Bladder microvascular endothelial cell (primary cell): ENCODE measurements at places on chromosomes 2 and 18. TPM values are rescaled to one million over a fixed set of nuclear protein-coding genes. Genes with fewer than 3 reads are reported as not detected.

PROM2 gene
- 0.44 TPM in 1 of 2 replicates, not detected in the other for total RNA-seq

ASTL gene
- not detected in 2 replicates for total RNA-seq

DCAF17 gene
- total RNA-seq, result 8.9 and 23.2 TPM in 2 replicates

FAM237A gene
- not detected in 2 replicates for total RNA-seq

CENPO gene
- 13.9 and 16.7 TPM in 2 replicates for total RNA-seq

REL gene
- total RNA-seq, result 5.7 and 35.9 TPM in 2 replicates

OTOS gene
- total RNA-seq, result not detected in 2 replicates

KCNE4 gene
- total RNA-seq, result 0.31 and 0.65 TPM in 2 replicates

OTX1 gene
- not detected in 2 replicates for total RNA-seq

KCNIP3 gene
- total RNA-seq, result under 0.01 and 0.06 TPM in 2 replicates

DUSP19 gene
- total RNA-seq, result 1.8 and 4.1 TPM in 2 replicates

SEMA4C gene
- 7.3 and 20.6 TPM in 2 replicates for total RNA-seq

CFAP65 gene
- not detected in 2 replicates for total RNA-seq

AGBL5 gene
- total RNA-seq, result 10.4 and 13.0 TPM in 2 replicates

LIPG gene
- 2.0 and 3.4 TPM in 2 replicates for total RNA-seq

IL36G gene
- not detected in 2 replicates for total RNA-seq

HRH4 gene
- total RNA-seq, result not detected in 2 replicates

LINC00305 gene
- total RNA-seq, result not detected in 2 replicates

HYCC2 gene
- 9.4 and 18.9 TPM in 2 replicates for total RNA-seq

CHAC2 gene
- total RNA-seq, result 3.9 and 9.2 TPM in 2 replicates

UBXN2A gene
- total RNA-seq, result 7.3 and 12.3 TPM in 2 replicates

TMEM163 gene
- total RNA-seq, result 0.16 and 1.5 TPM in 2 replicates

PIK3C3 gene
- total RNA-seq, result 22.5 and 71.2 TPM in 2 replicates

FBXO15 gene
- total RNA-seq, result 0.06 and 0.16 TPM in 2 replicates

APLF gene
- 2.1 and 8.1 TPM in 2 replicates for total RNA-seq

EVX2 gene
- not detected in 2 replicates for total RNA-seq

ERFE gene
- 0.19 and 0.65 TPM in 2 replicates for total RNA-seq

GALNT5 gene
- total RNA-seq, result under 0.01 and 0.06 TPM in 2 replicates

ARPC2 gene
- total RNA-seq, result 297 and 314 TPM in 2 replicates

DCC gene
- total RNA-seq, result 0.06 TPM in 1 of 2 replicates, not detected in the other

SPATA3 gene
- not detected in 2 replicates for total RNA-seq

AGXT gene
- total RNA-seq, result under 0.01 TPM in 1 of 2 replicates, not detected in the other

MEMO1 gene
- 25.6 and 35.9 TPM in 2 replicates for total RNA-seq

CHRND gene
- not detected in 2 replicates for total RNA-seq

PTGR3 gene
- total RNA-seq, result 6.8 and 14.8 TPM in 2 replicates

TEKT4 gene
- not detected in 2 replicates for total RNA-seq

NPPC gene
- 0.16 TPM in 1 of 2 replicates, not detected in the other for total RNA-seq

CD28 gene
- total RNA-seq, result under 0.01 TPM in 1 of 2 replicates, not detected in the other

KATNAL2 gene
- total RNA-seq, result 0.76 and 1.5 TPM in 2 replicates

TDRD15 gene
- total RNA-seq, result not detected in 2 replicates

FMNL2 gene
- 18.6 and 57.6 TPM in 2 replicates for total RNA-seq

CKAP2L gene
- total RNA-seq, result 3.8 and 4.5 TPM in 2 replicates

REEP1 gene
- total RNA-seq, result 0.16 and 6.8 TPM in 2 replicates

FBXO11 gene
- total RNA-seq, result 41.6 and 141 TPM in 2 replicates

RALBP1 gene
- 76.9 and 77.3 TPM in 2 replicates for total RNA-seq

GKN2 gene
- total RNA-seq, result not detected in 2 replicates

ARHGEF4 gene
- under 0.01 and 1.0 TPM in 2 replicates for total RNA-seq

IL36A gene
- not detected in 2 replicates for total RNA-seq

MAP3K19 gene
- not detected in 2 replicates for total RNA-seq
